ENCODE measurements at places on chromosomes 12 and 14.

GRCh38 chr12:24688601-24689000 is 260.3 kb downstream of the BCAT1 start:
- DNase-seq: no peak

DNA sequence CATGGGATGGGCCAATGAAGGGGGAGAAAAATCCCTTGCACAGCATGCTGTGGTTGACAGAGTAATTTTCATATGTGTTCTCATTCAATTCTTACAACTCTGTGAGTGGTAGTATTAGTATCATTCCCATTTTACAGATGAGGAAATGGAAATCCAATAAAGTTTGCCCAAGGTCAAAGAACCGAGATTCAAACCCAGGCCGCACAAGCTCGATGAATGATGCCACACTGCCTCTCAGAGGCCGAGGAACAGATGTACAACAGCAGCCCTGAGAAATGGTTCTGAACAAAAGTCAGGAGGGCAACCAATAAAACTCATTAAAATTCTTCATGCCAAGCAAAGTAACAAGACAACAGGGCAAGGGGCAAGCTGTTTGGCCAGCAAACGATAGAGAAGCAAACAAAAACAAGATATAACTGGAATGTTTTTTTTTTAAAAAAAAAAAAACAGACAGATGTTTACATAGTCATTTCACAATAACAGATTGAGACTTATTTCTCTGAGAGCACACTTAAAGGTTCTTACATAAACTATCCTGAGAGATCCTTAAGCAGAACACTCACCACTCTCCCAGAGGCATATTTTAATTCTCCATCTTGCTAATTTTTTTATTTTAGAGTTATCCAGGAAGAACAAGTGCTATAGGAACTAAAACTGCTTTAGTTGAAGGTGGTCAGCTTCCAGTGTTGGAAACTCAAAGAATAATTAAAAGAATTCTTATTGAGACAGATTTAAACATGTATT is 85.8 kb downstream of the EXOC5 start:
- no peak for DNase-seq

- no peak for DNase-seq
Measured at GRCh38 chr12:3078086-3078820, 1.1 kb downstream of the TSPAN9 start.

DNA sequence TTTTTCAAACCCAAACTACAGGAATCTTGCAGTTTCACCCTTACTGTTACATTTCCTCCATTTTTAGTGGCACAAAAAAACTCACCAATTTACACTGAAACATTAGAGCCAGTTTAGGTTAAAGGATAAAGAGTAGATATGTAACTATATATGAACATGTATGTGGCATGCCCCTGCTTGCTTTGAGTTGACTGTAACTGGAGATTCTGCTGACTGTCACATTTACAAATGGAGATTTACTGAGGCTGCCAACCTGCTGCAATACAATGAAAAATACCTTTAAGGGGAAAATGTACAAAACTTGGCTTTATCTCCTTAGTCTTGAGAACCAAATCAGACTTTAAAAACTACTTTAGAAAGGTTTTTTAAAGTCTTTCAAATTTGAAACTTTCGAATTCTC is 28.3 kb downstream of the STON2 start:
- DNase-seq: no peak

All from T-helper 17 cell (primary cell).